ENCODE measurements at places on chromosomes 13 and 19. TPM values are rescaled to one million over a fixed set of nuclear protein-coding genes. Genes with fewer than 3 reads are reported as not detected.

The ARL11 gene
- polyA plus RNA-seq = 0.18 TPM

The SUGP1 gene
- polyA plus RNA-seq = 19.8 TPM

The CEACAM20 gene
- not detected for polyA plus RNA-seq

The TMEM38A gene
- polyA plus RNA-seq = 0.90 TPM

The DAND5 gene
- polyA plus RNA-seq = 0.11 TPM

The CRX gene
- not detected for polyA plus RNA-seq

The ADAMTS10 gene
- 21.5 TPM for polyA plus RNA-seq

The SLC6A16 gene
- 1.6 TPM for polyA plus RNA-seq

The SIGLEC9 gene
- 4.3 TPM for polyA plus RNA-seq

The LGALS14 gene
- polyA plus RNA-seq = not detected

The AP1M2 gene
- not detected for polyA plus RNA-seq

The TEKTIP1 gene
- polyA plus RNA-seq = not detected

The SIGLEC14 gene
- 3.8 TPM for polyA plus RNA-seq

The RNF225 gene
- polyA plus RNA-seq = not detected

The PGLYRP1 gene
- polyA plus RNA-seq = 7.6 TPM

The ZNF780B gene
- polyA plus RNA-seq = 2.6 TPM

The KIR3DL2 gene
- not detected for polyA plus RNA-seq

The METTL21C gene
- not detected for polyA plus RNA-seq

The NFILZ gene
- polyA plus RNA-seq = not detected

The ACTMAP gene
- polyA plus RNA-seq = 7.1 TPM

The LAIR2 gene
- not detected for polyA plus RNA-seq

The TMPRSS9 gene
- polyA plus RNA-seq = not detected

The KANK3 gene
- polyA plus RNA-seq = 31.9 TPM

The SOHLH2 gene
- polyA plus RNA-seq = not detected

The IRGC gene
- polyA plus RNA-seq = not detected

The PSG11 gene
- not detected for polyA plus RNA-seq

The SELENOW gene
- 235 TPM for polyA plus RNA-seq

The FPR1 gene
- polyA plus RNA-seq = 4.4 TPM

The LRFN3 gene
- polyA plus RNA-seq = 6.0 TPM

The SLITRK1 gene
- polyA plus RNA-seq = 0.17 TPM

The PSG3 gene
- not detected for polyA plus RNA-seq

The DOHH gene
- 7.8 TPM for polyA plus RNA-seq

The TMC4 gene
- 6.4 TPM for polyA plus RNA-seq

The CYP4F2 gene
- polyA plus RNA-seq = 0.08 TPM

The GRAMD1A gene
- polyA plus RNA-seq = 85.9 TPM

The EID2B gene
- 1.2 TPM for polyA plus RNA-seq

The SBSN gene
- polyA plus RNA-seq = 1.5 TPM

The PRTN3 gene
- polyA plus RNA-seq = 0.09 TPM

The FUT6 gene
- 2.5 TPM for polyA plus RNA-seq

All from adipose tissue (tissue), 3 donors.